ENCODE measurements at places on chromosomes 2 and 18.

GRCh38 chr2:36611316-36611990, 13.5 kb upstream of the FEZ2 start:
- DNase-seq = no peak

DNA sequence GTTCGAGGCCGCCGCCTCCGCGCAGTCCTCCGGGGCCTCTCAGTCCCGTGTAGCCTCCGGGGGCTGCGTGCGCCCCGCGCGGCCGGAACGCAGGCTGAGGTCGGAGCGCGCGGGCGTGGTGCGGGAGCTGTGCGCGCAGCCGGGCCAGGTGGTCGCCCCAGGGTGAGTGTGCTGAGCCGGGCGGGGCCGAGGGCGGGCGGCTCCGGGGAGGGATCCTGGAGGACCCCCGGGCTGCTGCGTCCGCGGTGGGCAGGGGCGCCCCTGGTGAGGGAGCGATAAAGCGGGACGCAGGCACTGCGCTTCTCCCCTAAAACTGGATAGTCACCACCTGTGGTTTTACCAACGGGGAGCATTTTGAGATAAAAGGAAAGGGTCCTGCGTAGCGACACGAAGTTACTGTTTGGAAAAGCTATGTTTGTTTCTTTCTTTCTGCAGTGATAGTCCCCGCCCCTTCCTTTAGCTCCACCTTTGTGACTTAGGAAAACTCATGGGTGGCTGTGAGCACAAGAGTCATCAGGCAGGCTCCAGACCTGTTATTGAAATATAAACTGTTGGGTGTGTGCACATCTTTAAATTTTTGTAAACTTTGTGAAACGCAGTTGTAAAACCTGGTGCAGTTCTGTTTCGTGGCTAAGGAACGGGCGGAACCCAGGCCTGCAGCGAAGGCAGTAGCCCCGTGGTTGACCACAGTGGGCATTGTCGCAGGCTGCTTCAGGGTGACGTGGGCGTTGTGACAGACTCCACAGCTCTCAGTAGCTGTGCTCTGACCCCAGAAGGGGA, 687 bp downstream of the CTDP1 start:
- DNase-seq = no peak

GRCh38 chr2:118319271-118319684, 231.0 kb downstream of the INSIG2 start:
- DNase-seq = no peak

DNA sequence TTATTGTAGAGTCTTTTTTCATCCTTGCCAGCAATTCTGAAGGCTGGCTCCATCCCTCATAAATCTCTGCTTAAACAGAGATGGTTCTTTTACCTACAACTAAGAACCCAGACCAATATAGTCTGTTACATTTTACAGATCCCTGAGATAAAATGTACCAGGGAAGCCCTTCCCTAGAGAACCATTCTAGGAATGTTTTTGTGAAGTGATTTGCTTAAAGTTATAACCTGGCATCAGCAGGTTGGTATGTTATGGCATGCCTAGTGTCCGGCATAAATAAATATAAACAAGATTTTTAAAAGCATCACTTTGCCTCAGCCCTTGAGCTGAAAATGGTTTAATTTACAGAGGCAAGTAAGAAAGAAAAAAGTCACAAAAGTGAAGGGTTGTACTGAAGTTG, 18.5 kb upstream of the NPAS2 start:
- no peak for DNase-seq

GRCh38 chr2:85852152-85852840, 36.5 kb downstream of the ST3GAL5 start:
- DNase-seq = no peak

- no peak for DNase-seq
Measured at GRCh38 chr2:21467910-21468309, 344.1 kb downstream of the TDRD15 start.

All from activated naive CD4-positive, alpha-beta T cell (primary cell).